ENCODE measurements at places on chromosomes 16 and 17.

GRCh38 chr16:252366-253337 is 18.0 kb downstream of the FAM234A start:
- no peak for DNase-seq

DNA sequence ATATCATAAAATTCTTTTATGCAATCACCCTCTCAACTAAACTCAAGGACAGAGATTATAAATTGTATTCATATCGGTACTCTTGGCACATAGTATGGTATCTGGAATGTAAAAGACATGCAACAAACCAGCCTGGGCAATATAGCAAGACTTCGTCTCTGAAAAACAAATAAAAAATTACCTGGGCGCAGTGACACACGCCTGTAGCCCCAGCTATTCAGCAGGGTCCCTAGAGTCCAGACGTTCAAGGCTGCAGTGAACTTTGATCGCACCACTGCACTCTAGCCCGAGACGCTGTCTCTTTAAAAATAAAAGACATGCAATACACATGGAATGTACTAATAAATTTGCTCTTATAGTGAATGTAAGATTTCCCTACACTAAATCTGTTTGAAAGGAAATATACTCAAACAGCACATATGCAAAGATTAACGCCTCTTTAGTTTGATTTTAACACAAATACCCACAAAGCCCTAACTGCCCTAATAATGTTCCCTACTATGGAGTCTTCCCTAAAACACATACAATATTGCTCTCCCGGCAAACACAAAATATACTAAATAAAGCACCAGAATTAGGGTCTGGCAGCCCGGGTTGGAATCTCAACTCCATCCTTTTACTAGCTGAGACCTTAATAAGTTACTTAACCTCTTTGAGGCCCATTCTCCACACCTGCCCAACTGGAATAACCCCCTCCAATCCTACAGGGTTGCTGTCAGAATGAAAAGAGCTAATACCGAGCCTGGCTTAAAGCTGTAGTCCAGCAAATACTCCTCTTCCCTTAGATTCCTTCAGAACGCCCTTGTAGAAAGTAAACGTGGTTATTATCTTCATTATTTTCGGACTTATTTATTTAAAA is 1.2 kb downstream of the ABCA5 start:
- no peak for DNase-seq

DNA sequence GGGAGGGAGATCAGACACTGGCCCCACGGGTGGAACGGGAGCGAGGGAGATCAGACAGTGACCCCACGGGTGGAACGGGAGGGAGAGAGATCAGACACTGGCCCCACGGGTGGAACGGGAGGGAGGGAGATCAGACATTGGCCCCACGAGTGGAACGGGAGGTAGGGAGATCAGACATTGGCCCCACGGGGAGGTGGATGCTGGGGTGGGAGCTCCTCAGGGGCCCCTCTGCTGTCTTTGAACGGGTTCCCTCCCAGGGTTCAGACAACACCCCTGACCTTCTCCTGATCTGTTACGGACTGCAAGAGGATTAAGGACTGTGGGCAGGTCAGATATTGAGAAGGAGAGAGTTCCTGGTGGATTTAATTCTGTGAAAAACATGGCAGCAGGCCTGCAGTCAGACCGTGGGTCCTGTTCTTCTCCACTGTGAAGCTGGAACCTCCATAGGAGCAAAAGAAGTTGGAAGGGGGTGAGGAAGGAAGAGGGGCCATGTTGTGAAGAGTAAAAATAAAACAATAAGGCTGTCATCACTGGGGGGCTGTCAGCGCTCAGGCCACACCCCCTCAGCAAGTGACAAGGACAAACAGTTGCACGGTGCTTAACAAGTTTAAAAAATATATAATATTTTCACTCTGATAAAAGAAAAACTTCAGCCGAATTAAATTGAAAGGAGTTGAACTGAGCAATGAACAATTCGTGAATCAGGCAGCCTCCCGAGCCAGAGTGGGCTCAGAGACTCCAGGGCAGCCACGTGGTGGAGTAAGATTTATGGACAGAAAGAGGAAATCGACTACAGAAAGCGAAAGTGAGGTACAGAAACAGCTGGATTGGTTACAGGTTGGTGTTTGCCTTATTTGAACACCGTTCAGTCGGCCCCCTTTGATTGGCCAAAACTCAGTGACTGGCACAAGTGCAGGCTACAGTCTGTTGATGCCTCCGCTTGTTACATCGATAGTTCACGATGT is 348.7 kb upstream of the TNRC6C start:
- DNase-seq: peak; percentile 46

- DNase-seq: no peak
These were observed 4.7 kb downstream of the CBFA2T3 start for GRCh38 chr16:88972349-88972748.

DNA sequence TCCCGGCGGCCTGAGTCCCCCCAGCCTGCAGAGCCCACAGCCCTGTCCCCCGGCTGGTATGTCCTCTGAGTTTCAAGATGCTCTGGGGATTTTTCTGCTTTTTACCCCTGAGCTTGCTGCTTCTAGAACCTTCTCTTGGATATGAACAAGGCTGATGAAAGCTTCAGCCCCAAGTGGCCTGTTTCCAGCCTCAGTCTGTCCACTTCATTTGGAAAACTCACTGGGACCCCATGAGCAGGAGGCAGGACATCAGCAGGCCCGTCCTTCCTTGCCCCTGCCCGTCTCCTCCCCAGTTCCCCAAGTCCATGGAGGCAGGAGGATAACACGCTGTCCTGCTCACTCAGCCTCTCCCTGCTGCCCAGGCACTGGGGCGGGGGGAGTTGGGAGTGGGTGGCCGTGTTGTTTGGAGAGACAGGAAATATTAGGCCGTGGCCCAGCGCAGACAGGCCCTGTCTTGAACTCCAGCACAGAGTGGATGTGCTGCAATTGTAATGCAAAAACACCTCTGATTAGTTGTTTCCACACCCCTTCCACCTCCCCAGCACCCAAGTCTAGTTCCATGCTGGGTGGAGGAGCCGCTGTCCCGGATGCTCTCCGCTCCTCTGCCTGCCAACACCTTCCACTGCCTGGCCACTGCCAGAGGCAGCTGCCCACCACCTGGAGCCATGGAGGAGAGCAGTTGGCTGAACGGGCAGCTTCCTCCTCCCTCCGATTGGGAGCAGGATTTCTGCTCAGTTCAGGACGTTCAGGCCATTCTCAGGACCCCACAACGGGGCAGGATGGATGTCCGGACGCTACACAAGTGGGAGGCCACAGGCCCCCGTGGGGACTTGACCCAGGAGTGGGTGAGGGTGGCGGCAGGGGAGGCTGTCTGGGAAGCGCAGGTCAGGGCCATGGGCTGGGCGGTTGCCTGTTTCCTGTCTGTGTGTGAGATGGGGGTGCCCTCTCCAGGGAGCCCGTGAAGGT is 216.9 kb upstream of the GSE1 start:
- no peak for DNase-seq

- DNase-seq: no peak
These were observed 127.1 kb downstream of the MAF start for GRCh38 chr16:79473456-79473855.

GRCh38 chr17:8447799-8448198 is 12.1 kb downstream of the NDEL1 start:
- DNase-seq: peak; percentile 72

GRCh38 chr16:86431540-86431939 is 78.8 kb upstream of the FOXF1 start:
- no peak for DNase-seq

DNA sequence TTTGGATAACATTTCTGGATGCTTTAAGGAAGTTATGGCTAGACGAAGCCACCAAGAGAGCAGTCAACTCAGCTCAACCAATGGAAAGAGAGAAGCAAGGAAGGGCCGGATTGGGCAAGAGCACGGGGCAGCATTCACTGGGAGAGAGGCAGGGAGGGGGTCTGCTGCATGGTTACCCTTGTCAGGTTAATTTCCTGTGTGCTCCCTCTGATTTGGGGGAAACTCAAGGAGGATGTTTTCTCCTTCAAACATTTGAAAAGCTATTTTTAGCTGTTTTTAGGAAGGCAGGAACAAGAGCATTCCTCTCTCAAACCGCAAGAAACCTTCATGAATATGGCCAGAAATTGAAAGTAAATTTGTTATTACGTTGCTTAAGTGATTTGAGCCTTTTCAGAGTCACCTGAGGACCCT is 118.5 kb upstream of the ZFHX3 start:
- no peak for DNase-seq

DNA sequence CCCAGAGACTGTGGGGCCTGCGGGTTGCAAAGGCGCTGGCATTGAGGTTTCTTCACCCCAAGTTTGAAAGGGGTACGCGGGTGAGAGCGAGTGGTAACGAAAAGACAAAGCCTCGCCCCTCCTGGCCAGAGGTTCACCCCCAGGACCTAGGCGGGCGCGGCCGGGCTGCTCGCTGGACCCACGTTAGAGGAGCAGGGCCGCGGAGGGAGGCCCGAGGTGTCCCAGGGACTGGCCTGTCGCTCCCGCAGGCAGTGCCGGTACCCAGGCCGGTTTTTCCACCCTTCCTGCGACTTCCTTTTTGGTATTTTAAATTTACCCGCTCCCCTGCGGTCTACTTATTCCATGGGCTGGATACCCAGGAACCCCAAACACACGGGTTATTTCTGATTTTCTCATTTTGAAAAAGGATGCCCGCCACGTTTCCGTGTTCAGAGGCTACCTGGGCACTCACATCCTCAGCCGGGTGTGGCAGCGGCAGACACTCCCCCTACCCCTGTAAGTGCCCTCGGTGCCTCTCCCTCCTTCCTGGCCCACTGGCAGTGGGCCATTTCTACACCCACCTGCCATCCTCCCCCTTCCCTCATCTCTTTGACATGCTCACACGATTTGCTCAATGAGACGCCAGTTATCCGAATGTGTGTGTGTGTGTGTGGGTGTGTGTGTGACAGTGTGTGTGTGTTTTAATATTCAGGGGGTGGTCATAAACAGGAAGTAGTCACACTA is 1.6 kb upstream of the FOXL1 start:
- no peak for DNase-seq

GRCh38 chr17:82924214-82924613 is 84.4 kb upstream of the ZNF750 start:
- no peak for DNase-seq

DNA sequence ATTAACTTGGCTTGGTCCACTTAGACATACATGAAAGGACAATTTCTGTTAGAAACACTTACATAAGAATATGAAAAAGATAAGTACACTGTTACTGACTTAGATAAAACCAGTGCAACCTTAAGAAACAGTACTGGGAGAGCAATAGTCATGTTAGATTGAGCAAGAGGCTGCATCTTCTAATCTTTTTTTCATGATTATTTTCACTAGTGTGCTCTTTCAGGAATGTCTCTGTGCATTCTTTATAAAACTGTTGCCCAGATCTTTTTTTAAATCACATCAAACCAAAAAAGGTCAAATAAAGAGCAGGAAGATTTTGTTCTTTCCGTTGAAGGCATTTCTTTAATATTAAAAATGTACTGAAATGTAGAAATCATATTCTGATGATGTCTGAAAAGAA is 100.7 kb upstream of the AXIN2 start:
- DNase-seq: no peak

DNA sequence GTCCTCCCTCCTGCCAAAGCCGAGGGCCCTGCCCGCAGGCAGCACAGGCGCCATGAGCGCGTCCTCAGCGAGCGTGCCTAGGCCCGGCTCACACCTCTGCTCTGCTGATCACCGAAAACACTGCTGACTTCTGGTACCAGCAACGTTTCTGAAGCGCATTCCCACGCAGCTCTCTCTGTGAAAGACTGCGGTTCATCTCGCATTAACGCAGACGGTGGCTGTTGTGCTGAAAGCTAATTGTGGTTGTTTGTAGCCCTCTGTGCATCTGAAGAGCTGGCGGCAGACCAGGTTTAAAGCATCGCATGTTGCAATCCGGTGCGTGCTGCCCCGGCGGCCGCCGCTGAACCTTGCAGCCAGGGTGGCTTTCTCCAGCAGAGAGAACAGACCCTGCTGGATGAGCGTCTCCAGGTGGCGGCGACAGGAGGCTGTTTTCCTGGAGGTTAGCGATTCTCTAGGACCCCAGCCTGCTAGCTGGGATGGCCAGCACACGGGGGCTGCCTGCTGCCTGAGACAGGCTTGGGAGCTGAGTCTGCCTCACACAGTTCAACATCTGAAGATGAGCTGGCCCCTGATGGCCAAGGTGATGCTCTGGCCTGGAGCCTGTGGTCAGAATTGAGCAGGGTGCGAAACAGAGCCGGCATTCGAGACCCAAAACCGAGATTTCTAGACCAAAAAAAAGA is 49.8 kb upstream of the CHMP6 start:
- DNase-seq: no peak

DNA sequence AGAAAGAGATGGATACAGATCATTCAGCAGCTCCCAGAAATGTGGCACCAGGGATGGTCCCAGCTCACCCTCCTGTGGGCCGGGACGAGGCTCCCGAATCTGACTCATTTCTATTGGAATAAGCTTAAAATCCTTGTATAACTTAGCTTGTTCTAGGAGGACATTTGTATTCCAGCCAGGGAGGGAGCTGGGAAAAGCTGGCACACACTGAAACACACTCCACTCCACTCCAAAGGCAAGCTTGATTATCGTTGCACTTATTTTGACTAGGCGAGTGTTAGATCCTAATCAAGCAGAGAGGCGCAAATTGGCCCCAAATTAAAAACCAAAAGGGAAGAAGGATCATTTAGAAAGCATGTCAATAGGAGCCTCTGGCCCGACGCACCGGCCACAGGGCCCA is 339.5 kb downstream of the HS3ST4 start:
- DNase-seq: no peak

GRCh38 chr16:21620592-21620991 is 21.2 kb downstream of the METTL9 start:
- no peak for DNase-seq

DNA sequence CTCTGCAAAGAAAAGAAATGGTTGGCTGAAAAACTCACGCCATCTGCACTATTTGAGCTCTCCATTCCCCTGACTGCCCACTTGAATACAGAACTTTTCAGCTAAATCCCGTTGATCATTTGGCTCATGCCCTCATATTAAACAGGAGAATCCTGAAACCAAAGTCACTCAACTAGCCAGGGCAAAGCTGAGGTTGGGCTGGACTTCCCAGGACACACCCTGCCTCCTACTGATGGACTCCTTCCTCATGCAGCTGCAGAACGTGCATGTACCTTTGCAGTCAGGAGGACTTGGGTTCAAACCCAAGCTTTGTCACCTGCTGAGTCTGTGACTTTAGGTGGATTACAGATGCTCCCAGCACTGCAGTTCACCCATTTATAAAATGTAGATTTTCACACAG is 7.7 kb downstream of the ASIC2 start:
- no peak for DNase-seq

GRCh38 chr17:59186850-59187249 is 23.0 kb upstream of the SMG8 start:
- DNase-seq: no peak

Measured in ecto neural progenitor cell (in vitro differentiated cells).